ENCODE measurements at places on chromosomes 2 and 18.

DNA sequence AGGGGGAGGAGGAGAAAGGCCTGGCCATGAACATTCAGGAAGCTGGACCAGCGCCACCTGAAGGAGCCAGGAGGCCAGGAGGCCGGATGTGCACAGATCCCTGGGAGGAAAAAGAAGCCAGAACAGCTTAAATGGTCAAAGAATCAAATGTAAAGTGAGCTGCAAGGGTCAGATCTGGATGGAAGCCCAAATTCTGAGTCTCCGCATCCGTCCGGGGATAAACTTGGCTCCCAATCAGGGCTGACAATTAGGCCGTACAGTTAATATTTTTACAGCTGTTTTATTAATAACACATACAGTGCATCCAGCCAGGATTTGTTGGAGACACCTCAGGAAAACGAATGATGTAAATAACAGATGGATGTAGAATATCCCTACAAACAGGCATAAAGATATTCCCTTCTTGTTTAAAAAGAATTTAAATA lies 495.1 kb upstream of the TCF4 start:
- no peak for DNase-seq

DNA sequence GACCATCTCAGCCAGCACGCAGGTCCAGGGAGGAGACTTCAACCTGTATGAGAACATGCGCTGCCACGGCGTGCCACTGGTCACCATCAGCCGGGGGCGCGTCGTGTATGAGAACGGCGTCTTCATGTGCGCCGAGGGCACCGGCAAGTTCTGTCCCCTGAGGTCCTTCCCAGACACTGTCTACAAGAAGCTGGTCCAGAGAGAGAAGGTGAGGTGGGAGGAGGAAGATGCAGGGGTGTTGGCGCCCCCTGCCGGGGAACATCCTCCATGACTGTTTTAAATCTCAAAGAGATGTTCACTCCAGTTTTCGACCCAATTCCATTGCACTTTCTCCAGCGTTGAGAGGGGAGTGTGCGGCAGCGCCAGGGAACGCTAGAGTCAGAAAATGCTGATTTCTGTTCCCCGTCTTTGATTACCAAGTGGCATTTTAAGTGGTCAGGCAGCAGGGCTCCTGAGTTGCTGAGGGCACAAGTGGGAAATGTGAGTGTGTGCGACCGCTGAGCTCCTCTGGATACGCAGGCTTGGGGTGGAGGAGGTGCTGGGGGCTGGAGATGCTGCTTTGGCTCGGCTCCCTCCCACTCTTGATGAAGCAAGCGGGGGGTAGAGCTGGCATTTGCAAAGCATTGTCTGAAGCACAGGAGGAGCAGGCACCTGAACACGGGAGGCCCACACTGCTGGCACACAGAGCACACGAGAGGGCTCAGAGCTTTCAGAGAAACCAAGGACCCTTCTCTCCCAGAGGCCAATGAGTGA lies 27.7 kb upstream of the MAPRE3 start:
- DNase-seq: peak; percentile 47

GRCh38 chr2:34011684-34012083 lies 412.6 kb upstream of the FAM98A start:
- DNase-seq: no peak

- no peak for DNase-seq
Measured at GRCh38 chr2:106343274-106343673, 124.9 kb downstream of the RGPD3 start.

GRCh38 chr18:3104190-3105054 lies 91.5 kb upstream of the LPIN2 start:
- DNase-seq: peak; percentile 11

- DNase-seq: peak; percentile 20
Measured at GRCh38 chr18:11553098-11553940, 56.1 kb upstream of the SLC35G4 start.

GRCh38 chr2:39732482-39732881 lies 46.6 kb downstream of the THUMPD2 start:
- DNase-seq: no peak

DNA sequence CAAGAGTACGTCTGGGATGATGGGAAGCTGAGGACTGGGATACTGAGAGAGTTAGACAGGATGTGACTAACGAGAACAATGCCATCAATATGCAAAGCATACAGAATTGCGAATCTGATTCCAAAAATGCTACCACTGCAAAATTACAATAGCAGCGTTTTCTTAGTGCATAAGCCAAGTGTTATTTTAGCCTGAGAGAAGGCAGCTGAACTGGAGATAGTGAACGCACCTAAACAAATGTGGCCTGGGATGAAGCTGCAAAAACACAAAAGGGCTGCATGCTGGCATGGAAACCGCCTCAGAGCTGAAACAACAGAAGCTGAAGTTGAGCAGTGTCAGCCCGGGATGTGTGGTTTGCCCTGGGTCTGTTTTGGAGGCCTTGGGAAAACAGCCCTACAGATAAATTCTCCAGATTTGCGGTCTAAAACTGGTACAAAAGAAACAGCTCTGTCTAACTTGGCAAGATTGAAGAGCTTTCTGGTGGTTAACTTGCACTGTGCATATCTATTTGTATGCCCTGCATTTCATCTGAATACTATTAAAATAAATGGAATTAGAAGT lies 45.5 kb downstream of the LYPD6 start:
- no peak for DNase-seq

DNA sequence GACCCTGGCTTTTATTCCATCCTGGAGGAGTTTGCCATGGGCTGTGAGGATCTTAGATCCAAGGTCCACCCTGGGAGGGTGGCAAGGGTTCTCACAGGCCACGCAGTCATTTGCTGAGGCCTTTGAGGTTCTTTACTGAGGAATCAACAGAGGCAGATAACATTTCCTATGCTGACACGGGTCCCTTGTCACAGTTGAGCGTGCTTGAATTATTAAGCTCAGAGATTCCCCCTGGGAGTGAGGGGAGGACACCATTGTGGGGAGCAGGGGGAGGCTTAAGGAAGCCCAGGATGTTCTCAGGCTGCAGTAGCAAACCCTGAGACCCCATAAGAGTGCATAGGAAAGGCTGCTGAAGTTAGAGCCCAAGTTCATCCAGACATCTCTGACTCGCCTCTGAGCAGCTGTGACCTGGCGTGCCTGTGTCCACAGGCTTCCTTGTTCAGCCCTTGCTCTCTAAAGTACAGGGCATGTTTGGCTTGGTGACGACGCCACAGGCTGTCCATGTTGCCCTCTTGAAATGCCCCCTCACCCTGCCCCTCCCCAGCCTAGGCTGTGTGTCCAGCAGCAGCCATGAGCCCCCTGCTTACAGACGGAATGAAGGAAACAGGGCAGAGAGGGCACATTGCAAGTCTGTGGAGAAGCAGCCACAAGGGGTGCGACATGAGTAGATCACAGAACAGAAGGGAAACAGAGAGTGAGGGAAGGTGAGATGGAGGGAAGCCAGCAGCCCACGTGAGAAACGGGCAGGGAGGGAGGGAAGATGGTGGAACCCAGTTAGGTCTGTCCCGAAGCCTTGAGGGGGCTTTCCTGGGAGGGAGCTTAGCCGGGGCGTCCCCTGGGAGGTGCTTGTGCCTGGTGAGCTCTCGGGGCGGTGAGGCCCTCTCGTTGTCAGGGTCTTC lies 34.0 kb downstream of the NAPG start:
- no peak for DNase-seq

- DNase-seq: peak; percentile 65
Measured at GRCh38 chr2:223725494-223725893, 111.9 kb downstream of the AP1S3 start.

GRCh38 chr2:171540437-171540836 lies 18.2 kb downstream of the CYBRD1 start:
- DNase-seq: no peak

DNA sequence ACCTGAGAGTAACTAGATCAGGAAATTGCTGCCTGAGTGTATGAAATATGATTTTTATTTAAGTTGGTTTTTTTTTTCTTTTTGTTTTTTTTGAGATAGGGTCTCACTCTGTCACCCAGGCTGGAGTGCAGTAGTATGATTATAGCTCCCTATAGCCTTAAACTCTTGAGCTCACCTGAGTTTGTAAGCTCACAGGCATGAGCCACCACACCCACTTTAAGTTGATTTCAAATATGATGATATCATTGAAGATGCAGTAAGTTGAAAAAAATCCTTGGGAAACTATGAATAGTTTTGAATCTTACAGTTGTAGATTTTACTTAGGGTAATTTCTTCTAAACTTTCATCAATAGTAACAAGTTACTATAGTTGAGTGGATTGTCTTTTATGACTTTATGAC lies 234.7 kb downstream of the ZNF407 start:
- no peak for DNase-seq

DNA sequence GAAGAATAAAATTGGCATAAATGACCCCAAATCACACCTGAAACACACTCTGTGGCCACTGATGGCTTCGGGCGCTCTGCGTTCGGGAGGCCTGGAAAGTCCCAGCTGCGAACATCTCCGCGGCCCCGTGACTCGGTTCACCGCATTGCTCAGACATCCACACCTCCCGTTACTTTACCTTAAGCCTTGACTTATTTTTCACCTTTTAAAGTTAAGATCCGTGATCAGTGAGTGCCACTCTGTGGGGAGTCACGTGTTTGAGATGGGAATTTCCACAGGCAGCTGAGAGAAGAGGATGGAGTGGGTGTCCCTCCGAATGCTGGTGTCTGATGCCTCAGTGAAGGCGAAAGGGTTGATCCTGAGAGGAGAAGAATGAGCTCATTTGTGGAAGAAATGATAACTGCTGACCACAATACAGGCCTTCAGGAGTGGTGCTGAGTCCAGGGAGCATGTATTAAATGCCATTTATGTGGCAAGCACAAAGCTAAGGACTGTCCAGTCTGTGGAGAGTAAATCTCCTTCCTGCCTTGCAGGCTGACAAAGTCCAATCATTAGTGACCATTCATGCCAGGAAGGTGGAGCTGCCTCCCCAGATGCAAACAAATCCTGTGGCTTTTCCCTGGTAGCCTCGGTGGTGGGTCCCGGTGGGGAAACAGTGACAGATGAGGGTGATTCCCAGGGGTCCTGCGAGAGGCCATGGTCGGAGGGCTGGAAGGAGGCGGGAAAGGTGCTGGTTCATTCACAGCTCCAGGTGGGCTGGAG lies 168.8 kb downstream of the RTP5 start:
- no peak for DNase-seq

GRCh38 chr2:114265261-114265660 lies 177.2 kb upstream of the DPP10 start:
- DNase-seq: no peak

- no peak for DNase-seq
Measured at GRCh38 chr2:228103379-228103778, 78.1 kb downstream of the SPHKAP start.

GRCh38 chr18:29556070-29556469 lies 1379.1 kb upstream of the CDH2 start:
- no peak for DNase-seq

DNA sequence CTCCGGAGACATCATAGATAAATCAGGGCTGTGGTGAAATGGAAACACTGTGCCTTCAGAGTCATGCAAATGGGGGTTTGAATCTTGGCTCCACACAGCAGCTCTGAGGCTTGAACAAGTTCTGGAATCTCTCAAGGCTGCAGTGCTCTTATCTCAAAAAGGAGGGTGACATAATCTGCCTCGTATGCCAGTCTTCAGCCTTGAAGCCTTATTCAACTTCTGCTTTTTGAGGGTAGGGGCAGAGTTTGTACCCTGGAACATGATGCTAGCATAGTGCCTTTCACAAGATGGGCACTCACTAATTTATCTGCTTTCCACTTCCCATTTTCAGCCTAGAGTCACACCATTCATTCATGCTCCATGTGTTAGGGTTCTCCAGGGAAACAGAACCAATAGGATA lies 42.3 kb downstream of the GATA6 start:
- peak; percentile 86 for DNase-seq

DNA sequence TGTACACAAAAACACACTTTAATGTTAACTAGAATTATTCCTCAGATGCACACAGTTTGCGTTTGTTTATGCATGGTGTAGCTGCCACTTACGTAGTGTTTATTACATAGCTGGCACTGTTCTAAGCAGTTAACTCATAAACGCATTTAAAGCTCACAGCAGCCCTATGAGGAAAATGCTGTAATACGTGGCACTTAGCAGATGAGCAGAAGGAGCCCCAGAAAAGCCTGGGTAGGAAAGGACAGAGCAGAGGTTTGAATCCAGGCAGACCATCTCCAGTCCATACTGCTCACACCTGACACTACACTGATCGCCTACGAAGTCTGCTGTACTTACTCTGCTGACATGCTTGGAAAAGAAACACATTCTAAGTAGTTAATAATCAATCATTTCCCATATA lies 66.6 kb downstream of the BCL2 start:
- no peak for DNase-seq

DNA sequence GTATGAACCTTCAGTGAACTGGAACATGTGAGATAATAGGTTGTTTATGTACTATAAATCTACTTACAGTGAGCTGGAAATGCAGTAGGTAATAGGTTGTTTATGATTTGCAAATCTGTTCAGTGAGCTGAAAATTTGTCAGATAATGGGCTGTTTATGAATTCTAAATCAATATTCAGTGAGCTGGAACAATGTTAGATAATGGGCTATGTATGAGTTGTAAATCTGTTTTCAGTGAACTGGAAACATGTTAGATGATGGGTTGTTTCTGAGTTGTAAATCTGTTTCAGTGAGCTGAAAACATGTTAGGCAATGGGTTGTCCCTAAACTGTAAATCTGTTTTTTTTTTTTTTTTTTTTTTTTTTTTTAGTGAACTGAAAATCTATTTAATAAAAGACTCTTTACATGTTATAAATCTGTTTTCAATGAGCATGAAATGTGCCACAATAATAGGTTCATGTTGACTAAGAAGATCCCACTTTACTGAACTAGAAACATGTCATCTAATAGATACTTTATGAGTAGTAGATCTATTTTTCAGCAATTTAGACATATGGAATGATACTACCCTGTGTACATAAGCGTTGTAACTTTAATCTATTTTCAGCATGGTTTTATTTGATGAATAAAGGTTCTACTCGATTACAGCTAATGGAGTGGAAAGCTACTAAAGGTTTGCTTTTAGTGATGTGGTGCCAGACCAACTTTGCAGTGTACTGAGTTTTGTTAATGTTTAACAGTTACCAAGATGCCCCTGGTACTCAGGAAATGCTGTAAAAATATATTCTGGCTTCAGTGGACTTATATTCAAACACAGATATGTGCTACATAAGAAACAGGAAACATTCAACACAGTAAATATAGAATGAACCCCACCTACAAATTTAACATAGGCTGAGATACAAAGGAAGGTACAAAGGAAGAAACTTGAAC lies 1471.8 kb downstream of the LRP1B start:
- no peak for DNase-seq

DNA sequence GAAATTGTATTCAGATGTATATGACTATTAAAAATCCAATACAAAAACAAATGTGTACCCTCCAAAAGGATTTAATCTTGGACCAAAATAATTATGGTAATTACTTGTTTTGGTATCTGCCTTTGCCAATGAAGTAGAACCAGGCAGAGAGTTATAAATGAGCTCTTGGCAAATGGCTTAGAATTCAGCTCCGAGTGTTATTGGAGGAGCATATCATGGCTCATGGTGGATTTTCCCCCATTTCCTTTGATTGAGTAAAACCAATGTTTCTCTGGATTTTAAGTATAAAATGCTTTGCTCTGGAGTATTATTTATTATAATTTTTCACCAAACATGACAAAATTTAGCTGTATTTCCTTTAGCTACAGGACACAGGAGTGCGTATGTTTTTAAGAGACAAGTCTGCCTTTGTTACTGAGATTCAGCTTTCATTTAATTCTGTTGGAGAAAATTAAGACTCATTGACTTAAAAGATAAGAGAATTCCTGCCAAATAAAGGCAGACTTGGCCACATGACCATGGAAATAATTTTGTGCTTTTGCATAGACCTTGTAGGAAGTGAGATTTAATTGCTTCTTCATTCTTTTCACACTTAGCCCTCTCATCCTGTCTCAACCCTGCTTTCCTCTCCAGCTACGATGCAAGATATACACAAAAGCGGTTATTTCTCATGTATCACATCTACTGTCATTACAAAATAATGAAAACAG lies 281.0 kb upstream of the SOX11 start:
- DNase-seq: no peak
